ENCODE measurements at places on chromosomes 2 and 18.

GRCh38 chr2:241020201-241020600, 21.8 kb downstream of the SNED1 start:
- no peak for DNase-seq

DNA sequence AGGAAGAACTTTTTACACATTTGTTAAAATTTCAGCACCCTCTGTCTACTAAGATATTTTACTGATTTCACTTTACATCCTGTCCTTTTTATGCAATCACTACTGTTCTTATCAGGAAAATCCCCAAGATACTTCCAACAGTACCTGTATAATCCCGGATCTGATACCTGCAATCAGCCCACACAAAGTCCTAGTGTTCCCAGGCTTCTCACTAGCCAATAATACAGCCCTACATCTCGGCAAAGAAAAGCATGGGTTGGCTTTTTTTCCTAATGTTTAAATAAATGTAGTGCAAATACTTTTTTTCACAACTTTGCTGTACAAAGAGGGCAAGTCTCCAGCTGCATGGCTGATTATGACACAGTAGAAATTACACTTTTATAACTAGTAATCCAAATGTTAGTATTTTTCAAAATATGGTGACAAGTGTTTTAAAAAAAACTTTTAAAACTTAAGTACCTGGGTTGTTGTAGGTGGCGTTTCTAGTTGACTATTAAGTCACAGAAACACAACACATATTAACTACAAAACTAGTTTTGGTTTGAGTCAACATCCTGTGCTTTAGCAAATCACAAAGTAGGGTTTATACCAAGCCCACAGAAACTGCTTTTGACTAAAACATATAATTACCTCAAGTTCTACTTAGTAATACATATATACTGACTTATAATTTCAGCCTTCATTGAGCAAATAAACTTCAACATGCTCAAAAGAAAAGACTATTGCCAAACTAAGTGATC, 19.5 kb downstream of the CNOT11 start:
- no peak for DNase-seq

DNA sequence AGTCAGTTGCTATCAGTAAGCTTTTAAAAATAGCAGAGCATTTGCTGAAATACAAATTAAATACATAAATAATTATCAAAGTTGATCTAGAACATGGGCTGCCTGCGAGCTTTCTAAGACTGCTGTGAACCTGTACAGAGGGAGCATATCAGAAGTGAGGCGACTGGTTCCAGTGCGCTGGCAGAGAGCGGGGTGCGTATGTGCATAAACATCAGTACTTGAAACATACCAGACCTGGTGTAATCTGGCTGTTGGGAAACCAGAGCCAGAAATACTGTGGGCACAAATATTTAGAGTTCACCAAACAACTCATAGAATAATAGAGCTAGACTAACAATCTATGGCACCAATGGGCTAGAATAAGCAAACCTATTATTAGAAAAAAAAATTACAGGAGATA, 27.3 kb downstream of the PDIA6 start:
- DNase-seq, result no peak

DNA sequence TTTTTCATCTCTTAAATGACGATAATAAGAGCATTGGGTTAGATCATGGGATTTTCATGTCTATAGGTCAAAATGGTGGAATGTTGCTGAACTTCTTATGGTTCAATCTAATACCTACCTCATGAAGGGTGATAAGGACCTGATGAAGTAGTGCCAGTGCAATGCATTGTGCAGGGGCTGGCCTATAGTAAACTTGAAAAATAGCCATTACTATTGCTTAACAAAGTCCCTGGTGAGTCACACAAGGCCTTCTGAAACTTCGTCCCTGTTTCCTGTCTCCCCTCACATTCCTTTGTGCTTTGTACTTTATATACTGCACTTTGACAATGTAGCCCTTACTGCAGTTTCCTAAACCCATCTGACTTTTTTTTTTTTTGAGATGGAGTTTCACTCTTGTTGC, 515.9 kb downstream of the SLC4A3 start:
- no peak for DNase-seq

GRCh38 chr18:41893432-41893831, 61.6 kb upstream of the PIK3C3 start:
- no peak for DNase-seq

GRCh38 chr2:203510256-203510940, 24.7 kb downstream of the RAPH1 start:
- no peak for DNase-seq

GRCh38 chr2:42314892-42315468, 46.0 kb downstream of the COX7A2L start:
- no peak for DNase-seq

- peak; percentile 48 for DNase-seq
Observed at GRCh38 chr2:219542931-219543595, 546 bp downstream of the CHPF start.

DNA sequence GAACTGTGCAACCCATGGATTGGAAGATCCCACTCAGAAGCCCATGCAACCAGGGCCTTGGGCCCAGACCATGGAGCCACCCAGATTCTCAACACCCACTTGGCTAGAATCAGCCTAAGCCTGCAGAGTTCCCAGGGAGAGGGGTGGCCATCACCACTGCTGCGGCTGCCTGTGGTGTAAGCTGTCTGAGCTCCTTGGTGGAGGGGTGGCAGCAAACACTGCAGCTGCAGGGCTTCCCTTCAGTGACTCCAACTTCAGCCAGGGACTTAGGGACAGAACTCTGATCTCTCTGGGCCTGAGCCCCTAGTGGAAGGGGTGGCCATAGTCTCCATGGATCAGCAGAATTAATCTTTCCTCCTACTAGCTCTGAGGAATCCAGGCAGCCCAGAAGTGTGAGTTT, 72.5 kb downstream of the RAD51AP2 start:
- no peak for DNase-seq

DNA sequence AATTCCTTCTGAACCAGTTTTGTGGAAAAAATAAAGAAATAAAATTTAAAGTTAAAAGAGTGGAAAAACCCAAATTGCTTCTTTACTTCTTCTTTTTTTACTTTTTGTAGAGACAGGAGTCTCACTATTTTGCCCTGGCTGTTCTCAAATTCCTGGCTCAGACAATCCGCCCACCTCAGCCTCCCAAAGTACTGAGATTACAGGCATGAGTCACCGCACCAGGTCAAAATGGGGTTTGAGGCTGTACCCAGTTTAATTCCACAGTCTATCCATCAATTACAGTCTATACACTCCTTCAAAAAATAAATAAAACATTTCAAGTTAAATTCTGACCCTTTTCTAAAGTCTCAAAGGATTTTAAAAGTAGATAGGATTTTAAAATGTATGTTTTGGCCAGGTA, 120.3 kb downstream of the FAM161A start:
- no peak for DNase-seq

GRCh38 chr2:231321021-231321420, 74.5 kb upstream of the B3GNT7 start:
- no peak for DNase-seq

DNA sequence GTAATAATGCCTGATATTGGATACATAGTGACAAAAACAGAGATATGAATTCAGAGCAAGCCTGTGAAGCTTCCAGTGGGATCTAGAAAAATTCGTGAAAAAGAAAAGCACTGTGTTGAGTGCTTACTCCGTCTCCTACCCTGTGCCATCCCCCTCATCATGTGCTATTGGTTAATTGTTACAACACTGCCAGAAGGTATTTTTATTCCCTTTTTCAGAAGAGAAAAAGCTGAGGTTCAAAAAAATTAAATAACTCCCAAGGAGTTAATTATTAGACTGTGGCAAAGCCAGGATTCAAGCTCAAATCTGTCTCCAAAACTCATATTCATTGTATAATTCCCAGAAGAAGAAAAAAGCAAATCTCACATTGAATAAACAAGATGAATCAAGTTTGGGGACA, 735.5 kb upstream of the ACVR2A start:
- DNase-seq, result no peak

- DNase-seq, result no peak
Observed at GRCh38 chr2:214104967-214105366, 305.9 kb upstream of the VWC2L start.

DNA sequence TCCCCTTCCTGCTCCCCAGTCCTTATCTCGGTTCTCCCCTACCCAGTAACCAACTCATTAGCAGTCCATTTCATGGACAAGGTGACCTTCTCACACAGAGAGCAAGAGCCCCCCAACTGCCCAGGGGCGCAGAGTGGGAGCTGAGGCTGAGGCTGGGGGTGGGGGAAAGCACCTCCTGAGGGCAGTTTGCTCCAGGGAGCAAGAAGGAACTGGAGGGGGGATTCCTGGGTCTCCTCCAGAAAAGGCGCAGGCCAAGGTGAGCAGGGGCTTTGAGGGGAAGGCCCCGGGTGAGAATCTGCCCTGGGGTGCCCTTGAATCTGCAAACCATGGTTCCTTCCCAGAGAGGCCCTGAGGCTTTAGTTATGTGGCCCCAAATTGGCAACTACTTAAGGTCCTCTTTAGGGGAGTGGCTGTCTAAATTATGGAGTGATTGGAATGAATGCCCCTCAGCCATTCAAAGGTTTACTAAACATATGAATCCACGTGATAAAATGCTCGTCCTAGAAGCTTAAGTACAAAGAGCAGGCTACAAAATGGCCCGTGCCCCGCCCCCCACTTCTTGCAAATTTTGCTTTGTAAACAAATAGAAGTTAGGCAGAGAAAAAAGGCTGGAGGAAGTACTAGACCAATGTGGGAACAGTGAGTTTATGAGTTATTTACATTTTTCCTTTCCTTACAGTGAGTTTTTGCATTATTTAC, 123.5 kb upstream of the HS6ST1 start:
- no peak for DNase-seq

GRCh38 chr2:235265348-235265965, 228.4 kb upstream of the AGAP1 start:
- DNase-seq, result no peak

DNA sequence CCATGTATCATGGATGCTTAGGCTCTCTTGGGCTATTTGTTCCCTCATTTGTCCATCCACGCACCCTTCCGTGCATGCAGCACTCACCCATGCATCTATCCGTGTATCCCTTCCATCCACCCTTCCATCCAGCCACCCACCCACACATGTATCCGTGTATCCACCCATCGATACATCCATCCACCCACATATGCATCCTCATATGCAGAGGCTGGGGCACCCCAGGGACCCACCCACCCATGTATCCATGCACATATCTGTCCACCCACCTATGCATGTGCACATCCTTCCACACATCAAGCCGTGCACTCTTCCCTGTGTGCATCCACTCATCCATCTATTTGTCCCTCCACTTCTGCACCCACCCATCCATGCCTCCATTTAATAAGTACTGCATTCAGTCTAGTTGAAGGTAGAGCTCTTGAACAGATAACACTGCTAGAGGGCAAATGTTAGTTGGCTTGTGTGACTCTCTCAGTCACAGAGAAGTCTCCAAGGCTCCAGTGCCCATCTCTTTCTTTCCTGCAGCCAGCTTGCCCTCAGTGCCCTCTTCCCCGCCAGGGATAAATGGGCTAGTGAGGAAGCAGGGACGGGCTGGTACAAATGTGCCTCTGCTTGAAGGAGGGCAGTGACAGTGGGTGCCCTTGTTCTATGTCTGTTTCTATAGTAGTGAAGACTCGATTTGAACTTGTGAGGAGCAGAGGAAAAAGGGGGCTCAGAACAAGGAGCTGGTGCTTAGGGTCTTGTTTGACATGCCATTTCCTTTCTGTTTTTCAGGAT, 61.5 kb downstream of the EMILIN2 start:
- no peak for DNase-seq

DNA sequence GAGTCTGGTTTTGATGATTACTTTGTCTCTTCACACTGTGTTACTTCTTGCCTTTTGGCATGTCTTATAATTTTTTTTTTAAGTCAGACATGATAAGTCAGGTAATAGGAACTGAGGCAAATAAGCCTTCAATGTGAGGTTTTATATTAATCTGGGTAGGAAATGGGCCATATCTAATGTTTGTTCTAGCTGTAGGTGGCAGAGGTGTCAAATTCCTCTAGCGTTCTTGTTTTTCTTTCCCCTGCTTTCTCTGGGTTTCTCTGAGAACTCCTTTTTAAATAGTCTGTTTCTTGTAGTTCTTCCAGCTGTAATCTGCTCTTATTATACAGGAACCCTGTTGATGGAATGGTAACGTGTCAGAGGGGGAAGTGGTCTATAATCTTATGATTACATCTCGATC, 5.7 kb downstream of the SP140 start:
- DNase-seq, result no peak

- DNase-seq, result no peak
Observed at GRCh38 chr2:160039166-160039903, 23.1 kb downstream of the PLA2R1 start.

DNA sequence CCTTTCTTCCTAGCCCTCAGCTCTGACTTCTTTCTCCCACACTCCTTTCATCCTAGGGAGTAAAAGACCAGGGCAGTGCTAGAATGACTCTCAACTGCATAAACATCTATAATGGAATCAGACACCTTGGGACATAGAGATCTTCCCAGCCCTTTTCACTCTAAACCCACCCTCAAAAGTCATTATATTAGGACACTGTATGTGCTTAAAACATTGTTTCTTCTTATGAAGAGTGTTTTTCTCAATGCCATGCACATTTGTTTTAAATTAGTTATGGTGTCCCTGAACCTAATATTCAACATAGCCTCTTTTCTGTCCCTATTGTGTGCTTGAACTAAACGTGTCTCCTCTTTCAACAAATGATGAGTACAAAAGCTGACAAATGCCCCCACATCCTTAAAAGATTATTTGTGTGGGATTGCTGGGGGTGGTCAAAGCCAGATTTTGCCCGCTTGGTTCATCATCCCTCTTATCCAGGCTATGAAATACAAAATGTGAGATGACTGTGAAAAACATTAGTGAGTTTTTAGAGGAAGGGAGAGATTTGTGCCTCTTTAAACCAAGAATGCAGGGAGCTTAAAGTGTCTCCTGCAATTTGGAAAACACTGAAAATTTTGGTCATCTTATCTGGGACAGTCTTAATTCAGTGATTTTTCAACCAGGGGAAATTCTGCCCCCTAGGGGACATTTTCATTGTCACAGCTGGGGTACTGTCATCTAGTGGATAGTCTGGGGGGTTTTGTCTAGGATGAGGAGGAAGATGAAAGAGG, 29.0 kb downstream of the SERPINB5 start:
- DNase-seq, result peak; percentile 50

GRCh38 chr18:9811978-9812377, 73.8 kb upstream of the TXNDC2 start:
- no peak for DNase-seq

- no peak for DNase-seq
Observed at GRCh38 chr2:229417176-229417575, 146.1 kb upstream of the PID1 start.

- no peak for DNase-seq
Observed at GRCh38 chr2:43022896-43023295, 203.5 kb downstream of the ZFP36L2 start.
